ENCODE measurements at places on chromosomes 5 and 9. TPM values are rescaled to one million over a fixed set of nuclear protein-coding genes. Genes with fewer than 3 reads are reported as not detected.
A peak's percentile ranks its signal among the peaks of the same experiment; 100 is the strongest.

The TAS2R1 gene
- not detected for total RNA-seq

- DNase-seq, result no peak
Observed at GRCh38 chr9:125990186-125990792, 243.1 kb downstream of the PBX3 start.

- no peak for DNase-seq
Observed at GRCh38 chr5:94385767-94386166, 232.6 kb downstream of the KIAA0825 start.

DNA sequence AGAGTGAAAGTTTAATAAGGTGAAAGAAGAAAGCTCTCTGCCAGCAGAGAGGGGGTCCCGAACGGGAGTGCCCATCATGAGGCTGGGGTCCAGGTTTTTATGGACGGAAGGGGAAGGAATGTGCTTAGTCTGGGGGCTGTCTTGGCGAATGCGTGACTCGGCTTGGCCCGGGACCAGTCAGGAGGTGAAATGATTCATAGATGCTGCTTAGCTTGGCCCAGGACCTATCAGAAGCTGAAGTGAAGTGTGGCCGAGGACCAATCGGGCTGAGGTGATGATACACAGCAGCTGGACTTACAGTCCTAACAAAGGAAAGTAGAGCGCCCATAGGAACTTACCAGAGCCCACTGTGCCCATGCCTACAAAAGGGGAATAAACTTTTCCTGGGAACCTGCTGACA is 3.9 kb upstream of the FKTN start:
- DNase-seq, result no peak

- no peak for DNase-seq
Observed at GRCh38 chr5:8481007-8481406, 612.1 kb downstream of the MTRR start.

The MARCOL gene
- total RNA-seq, result not detected

DNA sequence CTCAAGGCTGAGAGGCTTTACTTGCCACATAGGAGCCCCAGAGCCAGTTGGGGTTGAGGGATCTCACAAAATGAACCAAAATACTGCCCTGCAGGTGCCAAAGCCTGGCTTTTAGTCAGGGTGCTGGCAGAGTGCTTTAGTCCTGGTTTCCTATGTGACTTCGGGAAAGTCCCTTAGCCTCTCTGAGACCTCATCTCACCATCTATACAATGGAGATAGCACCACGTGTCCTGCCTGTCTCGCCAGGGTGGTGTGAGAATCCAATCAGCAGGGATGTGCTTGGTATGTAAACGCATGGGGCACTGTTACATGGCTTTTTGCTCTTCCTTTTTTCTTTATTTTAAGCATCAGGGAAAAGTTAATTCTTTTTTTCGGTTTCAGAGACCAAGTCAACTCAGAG is 68.3 kb downstream of the SHB start:
- no peak for DNase-seq

GRCh38 chr5:142841511-142842265 is 71.5 kb downstream of the ARHGAP26 start:
- peak; percentile 74 for DNase-seq

- DNase-seq, result no peak
Observed at GRCh38 chr5:119398727-119399466, 43.1 kb downstream of the TNFAIP8 start.

DNA sequence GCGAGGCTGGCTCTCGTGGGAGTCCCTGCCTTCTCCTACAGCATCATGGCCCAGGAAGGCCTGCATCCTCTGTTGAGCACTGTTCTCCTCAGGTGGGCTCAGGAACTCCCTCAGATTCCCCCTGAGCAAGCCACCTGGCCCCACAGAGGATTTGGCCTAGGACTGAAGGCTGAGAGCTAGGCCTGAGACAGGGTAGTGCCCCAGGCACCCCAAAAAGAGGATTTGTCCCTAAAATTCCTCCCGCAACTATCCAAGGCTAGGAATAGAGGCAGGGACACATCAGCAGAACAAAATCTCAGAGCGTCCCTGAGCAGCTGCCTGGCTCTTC is 11.0 kb upstream of the IRF1 start:
- no peak for DNase-seq

The DNAI1 gene
- total RNA-seq, result 0.52 TPM

The GABRG2 gene
- 0.64 TPM for total RNA-seq

GRCh38 chr5:36507332-36507952 is 99.0 kb upstream of the SLC1A3 start:
- DNase-seq, result peak; percentile 80

DNA sequence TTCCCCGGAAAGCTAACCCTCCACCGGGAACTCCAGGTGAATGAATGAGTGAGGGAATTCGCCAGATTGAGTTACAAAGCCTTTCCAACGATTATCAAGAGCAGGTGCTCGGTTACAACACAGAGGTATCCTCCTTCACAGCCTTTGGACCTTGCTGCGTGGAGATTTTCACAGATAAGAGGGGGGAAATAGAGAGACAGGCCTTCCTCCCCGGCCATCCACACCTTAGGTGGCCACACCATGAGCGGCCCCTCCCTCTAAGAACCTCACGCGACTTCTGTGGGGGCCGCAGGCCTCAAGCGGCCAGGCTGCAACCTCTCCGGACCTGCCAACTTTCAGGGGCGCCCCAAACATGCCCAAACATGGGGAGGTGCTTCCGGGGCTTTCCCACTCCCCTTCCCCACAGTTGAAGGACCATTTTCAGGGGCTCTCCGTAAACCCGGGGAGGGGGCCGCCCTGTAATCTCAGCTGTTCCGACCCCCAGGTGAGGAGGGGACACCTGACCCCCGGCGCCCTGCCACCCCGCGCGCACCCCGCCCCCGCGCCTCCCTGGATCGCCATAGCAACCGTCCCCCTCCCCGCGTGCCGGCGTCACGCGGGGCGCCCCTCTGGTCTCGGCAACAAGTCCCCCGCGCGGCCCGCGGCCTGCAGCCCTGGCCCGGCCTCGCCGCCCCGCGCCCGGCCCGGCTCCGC is 603 bp downstream of the DENND1A start:
- peak; percentile 35 for DNase-seq

GRCh38 chr5:155416765-155417164 is 403.2 kb downstream of the KIF4B start:
- no peak for DNase-seq

GRCh38 chr5:17395106-17395880 is 102.7 kb upstream of the TAF11L2 start:
- no peak for DNase-seq

The FUT7 gene
- not detected for total RNA-seq

- DNase-seq, result no peak
Observed at GRCh38 chr9:114461468-114461867, 43.8 kb downstream of the WHRN start.

The PRRX2 gene
- total RNA-seq, result 1.5 TPM

GRCh38 chr5:161023551-161023950 is 171.5 kb upstream of the ATP10B start:
- DNase-seq, result no peak

GRCh38 chr5:149782018-149782894 is 52.1 kb downstream of the PPARGC1B start:
- no peak for DNase-seq

Data from neural progenitor cell (in vitro differentiated cells).